Stimulated activated CD4-positive, alpha-beta T cell treated with anti-CD3 and anti-CD28 coated beads, Interleukin-15, amount 100 ng/mL, for 1 hour (primary cell): ENCODE measurements at places on chromosomes 5 and 9.
A peak's percentile ranks its signal among the peaks of the same experiment; 100 is the strongest.

DNA sequence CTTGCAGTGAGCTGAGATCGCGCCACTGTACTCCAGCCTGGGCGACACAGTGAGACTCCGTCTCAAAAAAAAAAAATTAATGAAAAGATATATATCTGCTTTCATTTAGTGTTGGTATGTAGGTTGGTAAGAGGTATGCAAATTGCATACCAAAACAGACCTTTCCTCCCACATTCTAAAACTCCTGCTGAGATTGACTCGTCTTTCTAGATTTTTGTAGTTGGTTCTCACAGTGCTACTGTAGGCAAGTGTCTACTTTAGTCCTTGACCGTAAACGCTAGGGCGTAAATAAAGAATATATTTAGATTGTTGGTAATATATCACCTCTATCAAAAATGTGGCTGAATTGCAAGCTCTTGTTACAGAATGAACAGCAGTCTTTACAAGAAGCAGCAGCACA lies 445.9 kb downstream of the CHSY3 start:
- DNase-seq = no peak

DNA sequence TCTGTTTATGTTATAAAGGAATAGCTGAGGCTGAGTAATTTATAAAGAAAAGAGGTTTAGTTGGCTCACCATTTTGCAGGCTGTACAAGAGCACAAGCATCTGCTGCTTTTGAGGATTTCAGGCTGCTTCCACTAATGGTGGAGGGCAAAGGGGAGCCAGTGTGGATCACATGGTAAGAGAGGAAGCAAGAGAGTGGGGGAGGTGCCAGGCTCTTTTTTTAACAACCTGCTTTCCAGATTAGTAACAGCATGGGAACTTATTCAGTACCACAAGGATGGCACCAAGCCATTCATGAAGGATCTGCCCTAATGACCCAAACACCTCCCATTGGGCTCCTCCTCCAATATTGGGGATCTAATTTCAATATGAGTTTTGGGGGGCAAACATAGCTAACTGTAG lies 40.4 kb downstream of the CCL28 start:
- DNase-seq = no peak

DNA sequence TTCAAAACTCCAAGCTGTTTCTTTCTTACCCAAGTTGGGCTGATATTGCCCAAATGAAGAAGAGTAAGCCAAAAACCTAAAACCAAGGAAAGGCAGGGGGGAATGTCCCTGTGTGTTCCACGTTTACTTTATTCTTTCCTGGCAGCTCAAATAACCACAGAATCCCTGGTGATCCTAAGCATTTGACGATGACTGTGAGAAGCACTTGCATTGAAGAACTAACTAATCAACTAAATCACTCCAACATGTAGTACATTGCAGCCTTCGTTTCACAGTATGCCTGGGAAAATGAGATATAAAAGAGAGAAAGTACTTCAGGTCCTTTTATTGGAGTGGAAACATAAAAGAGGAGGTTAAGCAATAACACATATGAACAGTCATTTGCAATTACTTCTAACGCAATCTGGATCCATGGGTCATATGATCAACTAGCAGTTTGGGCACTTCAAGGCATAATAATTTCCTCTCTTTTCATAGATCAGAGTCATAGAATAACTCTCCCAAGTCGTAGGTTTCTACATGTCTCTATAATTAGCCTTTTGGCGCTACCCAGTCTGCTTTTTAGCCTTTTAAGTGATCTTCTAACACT lies 338.4 kb downstream of the TMEM167A start:
- DNase-seq = no peak

DNA sequence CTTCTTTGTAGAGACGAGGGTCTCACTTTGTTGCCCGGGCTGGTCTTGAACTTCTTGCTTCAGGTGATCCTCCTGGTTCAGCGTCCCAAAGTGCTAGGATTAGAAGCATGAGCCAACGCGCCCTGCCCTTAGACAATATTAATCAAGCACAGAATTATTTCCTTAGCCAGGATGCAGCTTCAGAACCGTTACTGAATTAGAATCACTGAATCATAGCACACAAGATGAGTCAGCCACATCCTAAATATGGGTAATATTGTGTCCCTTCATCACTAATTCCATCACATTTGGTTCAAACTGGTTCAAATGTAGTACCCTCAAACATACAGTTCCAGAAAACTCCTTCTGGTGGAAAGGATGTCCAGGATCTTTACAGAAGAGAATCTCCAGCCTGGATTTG lies 82.7 kb downstream of the BNC2 start:
- DNase-seq = no peak

DNA sequence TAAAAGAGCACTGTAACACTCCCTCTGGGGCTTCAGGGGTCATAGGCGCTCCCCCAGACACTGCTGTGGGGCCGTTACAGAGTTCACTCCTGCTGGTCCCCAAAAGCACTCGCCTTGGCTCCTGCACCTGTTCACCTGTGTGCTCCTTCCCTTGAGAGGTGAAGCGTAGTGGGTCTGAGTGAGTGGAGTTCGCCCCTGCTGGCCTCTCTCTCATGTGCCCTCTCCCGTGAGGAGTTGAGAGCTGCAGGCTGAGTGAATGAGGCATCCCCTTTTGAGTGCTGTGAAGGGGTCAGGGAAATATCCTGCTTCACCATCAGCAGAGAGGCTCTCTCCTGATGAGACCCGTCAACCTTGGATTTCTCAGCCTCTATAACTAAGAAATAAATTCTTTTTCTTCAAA lies 134.6 kb upstream of the TUT7 start:
- DNase-seq = no peak

DNA sequence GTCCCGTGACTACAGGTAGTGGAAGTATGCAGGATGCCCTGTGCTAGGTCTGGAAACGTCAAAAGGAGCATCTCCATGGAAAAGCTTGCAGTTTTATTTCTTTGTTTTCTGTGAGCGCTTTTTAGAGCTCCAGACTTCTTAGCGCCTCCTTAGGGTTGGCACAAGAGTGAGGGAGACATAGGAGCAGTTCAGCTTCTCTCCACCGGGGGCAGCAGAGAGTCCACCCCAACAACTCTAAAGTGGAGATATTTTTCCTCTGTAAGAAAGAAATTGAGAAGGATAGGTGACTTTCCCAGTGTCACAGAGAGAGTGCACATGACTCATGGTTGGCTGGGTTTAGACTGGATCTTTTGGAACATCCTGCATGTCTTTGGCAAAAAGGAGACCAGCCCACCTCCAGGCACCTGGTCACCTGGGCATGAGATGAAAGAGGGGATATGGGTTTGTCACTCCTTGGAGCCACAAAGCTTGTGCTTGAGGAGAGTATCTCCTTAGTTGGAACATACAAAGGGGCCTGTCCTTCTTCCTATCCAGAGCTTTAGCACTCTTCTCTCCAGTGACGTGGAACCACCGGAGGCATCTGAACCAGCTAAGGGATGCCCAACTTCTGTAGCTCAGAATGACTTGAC lies 637.7 kb downstream of the SEMA5A start:
- DNase-seq = no peak

GRCh38 chr9:19521205-19521604 lies 112.4 kb downstream of the ACER2 start:
- DNase-seq = no peak

GRCh38 chr9:83538172-83538889 lies at the start of gene FRMD3:
FRMD3 (minus strand) TSS chr9:83538401; CDS start chr9:83538231, 170 bp downstream.
- no peak for DNase-seq

DNA sequence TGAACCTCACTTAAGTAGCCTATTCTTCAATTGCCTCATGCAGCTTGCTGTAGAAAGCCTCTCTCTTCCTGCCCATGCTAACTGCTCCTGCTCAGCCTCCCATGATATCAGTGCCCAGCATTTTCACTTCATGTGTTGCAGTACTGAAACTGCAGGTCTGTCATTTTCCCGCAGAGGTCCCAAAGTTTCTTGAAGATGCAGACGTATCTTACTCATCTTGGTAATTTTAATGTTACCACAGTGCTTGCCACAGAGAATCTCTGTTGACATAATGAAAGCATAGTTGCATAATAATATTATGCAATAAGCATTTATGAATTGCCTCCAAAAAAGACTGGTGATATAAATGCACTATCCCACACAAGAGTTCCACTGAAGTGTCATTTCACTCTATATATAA lies 561.1 kb upstream of the DAP start:
- no peak for DNase-seq

GRCh38 chr5:32092938-32093812 lies 80.9 kb downstream of the GOLPH3 start:
- DNase-seq = no peak

DNA sequence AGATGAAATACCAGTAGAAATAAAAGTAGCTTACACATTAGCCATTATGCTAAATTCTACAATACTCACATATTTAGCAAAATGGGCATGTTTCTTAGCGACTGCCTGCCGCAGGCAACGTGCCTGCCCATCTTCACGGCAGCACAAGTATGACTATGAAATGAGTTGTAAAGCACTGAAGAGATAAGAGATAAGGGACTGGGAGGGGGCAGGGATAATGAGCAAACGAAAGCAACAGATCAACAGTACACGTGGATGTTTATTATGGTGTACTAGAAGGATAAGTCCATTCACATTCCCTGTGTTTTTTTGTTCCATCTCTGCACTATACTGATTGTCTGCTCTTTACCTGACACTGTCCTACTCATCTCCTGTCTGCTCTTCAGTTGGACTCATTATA lies 44.1 kb upstream of the KCNN2 start:
- DNase-seq = no peak

DNA sequence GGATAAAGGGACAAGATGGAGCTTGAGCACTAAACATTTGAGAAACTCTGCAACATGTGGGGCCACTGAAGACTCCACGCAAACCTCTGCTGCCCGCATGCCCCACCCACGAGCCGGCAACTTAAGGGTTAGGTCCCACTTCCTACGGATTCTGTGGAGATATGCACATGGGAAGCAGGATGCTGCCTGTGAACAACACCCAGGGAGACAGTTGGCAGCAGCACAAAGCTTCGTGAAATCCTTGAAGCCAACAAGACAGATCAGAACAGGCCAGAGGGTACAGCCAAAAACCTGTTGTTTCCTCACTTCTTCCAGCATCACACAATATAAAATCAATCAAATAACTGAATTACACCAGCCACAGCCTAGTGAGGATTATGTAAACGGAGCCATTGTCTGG lies 270.4 kb downstream of the ENC1 start:
- DNase-seq = no peak

DNA sequence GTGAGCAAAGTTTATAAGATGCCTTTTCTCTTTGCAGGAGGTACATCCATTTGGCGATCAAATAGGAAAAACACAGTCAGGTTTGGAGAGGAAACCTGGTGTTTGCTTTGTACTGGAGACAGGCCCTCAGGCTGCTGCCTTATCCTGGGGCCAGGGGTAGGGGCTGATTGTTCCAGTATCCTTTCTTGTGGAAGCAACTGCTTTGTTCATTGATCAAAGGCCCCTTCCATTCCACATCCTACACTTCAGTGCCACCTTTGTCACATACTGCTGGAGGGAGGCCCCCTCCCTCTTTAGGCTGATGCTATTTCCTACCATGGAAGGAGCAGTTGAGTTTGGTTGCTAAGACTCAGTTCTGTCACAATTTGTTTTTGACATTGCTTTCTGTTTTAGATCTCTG lies 778.1 kb downstream of the TLR4 start:
- no peak for DNase-seq

GRCh38 chr5:89374818-89375521 lies 492.0 kb upstream of the MEF2C start:
- DNase-seq = no peak

DNA sequence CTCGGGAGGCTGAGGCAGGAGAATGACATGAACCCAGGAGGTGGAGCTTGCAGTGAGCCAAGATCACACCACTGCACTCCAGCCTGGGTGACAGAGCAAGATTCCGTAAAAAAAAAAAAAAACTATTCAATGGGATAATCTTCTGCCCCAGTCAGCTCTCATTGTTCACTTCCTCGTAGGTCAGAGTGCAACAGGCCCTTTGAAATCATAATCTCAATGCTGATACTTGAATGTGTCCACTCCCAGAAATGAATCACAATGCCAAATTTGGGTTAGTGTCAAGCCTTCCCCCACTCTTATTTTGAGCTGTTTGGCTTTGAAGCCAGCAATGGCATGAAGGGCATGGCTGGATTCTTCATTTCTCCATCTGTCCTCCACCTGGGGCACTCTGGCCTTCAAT lies 610.3 kb upstream of the KLF4 start:
- no peak for DNase-seq

GRCh38 chr9:70127540-70128416 lies 84.1 kb downstream of the MAMDC2 start:
- no peak for DNase-seq

- no peak for DNase-seq
Measured at GRCh38 chr5:39933061-39933460, 508.3 kb upstream of the DAB2 start.

DNA sequence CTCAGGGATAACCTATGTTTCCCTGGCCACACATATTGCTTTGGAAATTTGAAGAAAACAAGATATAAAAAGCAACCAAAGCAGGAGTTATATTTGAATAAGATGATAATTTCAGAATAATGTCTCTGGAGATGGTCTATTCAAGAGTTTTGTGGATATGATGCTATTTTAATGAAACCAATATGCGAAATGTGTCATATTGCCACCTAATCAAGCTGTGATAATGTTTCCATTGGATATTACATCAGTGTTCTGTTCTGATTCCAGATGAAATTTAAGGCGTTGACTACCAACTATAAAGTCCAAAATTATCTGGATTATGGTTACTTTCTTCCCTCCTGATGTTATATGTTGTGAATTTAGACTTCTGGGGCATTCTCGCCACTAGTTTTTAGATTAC lies 27.6 kb upstream of the NUDT12 start:
- no peak for DNase-seq

- no peak for DNase-seq
Measured at GRCh38 chr5:33322632-33323031, 118.1 kb upstream of the TARS1 start.

- DNase-seq = no peak
Measured at GRCh38 chr5:54148858-54149257, 161.5 kb downstream of the ARL15 start.

DNA sequence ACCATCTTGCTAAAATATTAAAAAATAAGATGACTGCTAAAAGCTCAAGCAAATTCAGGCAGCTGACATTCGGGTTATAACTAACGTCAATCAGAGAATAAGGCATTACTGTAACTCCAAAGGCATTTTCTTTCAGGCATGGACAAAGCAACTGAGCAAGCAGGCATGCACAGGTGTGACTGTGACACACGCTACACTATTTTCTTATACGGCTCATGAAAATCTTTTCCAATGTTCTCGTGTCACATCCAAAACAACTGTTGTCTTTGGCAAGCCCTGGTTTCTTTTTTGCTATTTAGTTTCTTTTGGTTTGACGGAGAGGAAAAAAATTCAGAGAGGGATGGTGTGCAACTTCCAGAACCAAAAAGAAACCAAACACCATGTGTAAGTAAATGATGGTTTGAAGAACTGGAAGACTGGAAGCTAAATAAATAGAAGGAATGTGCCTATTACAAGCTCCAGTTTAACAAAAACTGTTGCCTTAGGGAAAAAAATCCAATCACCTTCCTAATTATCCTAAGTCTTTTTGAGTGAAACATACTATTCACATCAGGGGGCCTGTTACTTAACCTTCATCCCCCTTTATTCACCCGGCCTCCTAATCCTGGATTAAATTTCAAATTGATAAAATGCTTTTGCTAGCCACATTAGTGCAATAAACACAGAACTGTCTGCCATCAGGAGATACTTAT lies 277.6 kb downstream of the PSAT1 start:
- no peak for DNase-seq

GRCh38 chr9:137053944-137054931 lies at the start of gene ENTPD2:
ENTPD2 (minus strand) TSS chr9:137054061; CDS start chr9:137053997, 64 bp downstream.
- DNase-seq = no peak

GRCh38 chr5:321230-321725 lies at the start of gene AHRR:
AHRR (plus strand) TSS chr5:321714; CDS start chr5:343903, 22,189 bp downstream.
- peak; percentile 45 for DNase-seq

GRCh38 chr5:151288180-151288579 lies 15.4 kb downstream of the SLC36A3 start:
- DNase-seq = no peak
